ENCODE measurements at places on chromosomes 2 and 18.

- DNase-seq, result no peak
These were observed 35.2 kb downstream of the MOGAT1 start for GRCh38 chr2:222706616-222707015.

- DNase-seq, result no peak
These were observed 72.4 kb downstream of the MBP start for GRCh38 chr18:77060151-77060550.

DNA sequence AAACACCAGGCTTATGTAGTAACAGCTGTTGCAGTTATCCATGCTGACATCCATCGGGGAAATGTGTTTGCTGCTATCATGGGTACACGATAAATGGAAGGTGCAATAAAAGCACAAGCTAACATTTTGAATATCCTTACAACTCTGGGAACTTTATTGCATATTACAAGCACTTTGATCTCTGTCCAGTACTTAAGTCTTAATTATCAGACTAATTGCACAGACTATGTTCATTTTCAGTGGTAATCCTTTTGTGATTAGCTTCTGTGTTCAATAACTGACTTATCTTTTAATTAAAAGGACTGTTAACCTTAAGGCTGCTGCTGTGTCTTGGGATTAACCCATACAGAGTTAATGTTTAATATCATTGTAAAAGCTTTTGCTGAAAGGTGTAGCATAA is 101.4 kb upstream of the ATP5MC3 start:
- no peak for DNase-seq

DNA sequence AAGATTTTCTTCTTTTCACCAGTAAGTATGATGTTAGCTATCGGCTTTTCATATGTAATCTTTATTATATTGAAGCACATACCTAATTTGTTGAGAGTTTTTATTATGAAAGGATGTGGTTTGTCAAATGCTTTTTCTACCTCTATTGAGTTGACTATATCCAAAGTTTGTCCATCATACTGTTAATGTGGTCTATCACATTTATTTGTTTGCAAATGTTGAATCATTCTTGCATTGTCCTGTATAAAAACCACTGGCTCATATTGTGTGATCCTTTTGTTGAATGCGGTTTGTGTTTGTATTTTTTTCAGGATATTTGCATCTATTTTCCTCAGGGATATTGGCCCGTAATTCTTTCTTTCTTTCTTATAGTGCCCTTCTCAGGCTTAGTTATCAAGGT is 675.5 kb downstream of the NUP35 start:
- DNase-seq, result no peak

DNA sequence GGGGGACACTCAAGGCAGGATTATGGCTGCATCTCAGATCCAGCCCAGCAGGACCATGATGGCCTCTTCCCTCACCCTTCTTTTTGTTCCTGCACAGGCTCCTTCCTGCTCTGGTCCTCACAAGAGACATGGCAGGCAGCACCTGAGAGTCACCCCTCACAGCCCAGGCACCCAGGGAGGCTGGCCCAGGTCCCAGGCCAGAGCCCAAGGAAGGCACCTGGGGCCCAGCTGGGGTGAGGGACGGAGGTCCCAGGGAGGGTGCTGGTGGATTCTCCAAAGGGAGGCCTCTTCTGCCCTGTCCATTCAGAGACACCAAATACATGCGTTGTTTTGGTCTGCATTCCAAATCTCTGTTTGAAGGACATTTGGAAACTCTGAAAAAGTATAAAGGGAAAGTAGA is 285.4 kb upstream of the HS6ST1 start:
- no peak for DNase-seq

DNA sequence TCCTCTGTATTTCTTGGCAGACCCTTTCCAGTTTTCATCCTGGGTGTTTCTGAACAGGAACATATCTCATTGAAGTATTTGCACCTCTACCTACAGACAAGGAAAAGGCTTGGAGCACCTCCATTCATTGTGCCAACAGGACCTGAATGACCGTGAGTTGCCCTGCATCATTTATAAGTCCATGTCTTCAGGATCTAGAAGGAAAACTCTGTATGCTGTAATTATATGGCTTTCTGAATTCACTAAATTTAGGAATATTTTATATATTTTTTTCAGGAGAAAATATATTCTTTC is 402.3 kb upstream of the SLC14A2 start:
- no peak for DNase-seq

DNA sequence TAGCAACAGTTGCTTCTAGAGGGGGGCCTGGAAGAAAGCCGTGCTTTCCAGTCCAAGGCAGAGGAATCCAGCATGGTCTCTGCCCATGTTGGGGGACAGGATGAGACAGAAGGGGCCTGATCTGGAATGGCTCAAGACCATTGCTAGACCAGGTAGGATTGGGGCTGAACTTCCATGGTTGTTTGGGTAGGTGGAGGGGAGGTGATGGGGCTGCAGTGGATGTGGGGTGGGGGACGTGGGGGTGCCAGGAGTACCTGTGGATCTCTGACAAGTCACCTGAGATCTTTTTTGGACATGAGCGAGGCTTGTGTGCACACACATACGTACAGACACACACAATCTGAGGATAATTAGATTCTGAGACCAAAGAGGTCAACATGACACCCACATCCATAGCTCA is 228.7 kb upstream of the SKOR2 start:
- DNase-seq, result no peak

All from neural progenitor cell (in vitro differentiated cells).